Tibial artery (tissue), 4 donors: ENCODE measurements at places on chromosomes 6 and 20.

DNA sequence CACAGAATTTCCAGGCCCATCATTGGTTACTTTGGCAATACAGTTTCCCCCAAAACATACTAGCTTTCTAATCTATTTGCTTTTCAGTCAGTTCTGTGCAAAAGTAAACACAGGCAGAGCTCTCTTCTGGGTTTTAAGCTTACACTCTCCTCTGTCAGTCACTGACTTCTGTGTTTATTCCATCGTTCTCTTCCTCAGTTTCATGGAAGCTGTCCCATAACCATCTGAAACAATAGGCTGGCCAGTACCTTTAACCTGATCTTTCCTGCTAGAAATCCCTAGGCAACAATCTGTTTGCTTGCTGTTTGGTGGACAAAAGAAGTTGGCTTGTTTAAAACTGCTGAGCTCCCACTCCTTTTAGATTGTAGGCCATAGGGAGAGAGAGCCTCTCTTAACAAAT is 431.5 kb downstream of the HACE1 start:
- H3K4me3 ChIP-seq = no peak overlapping the region
- no peaks in the 10 kb centered on the region for H3K36me3 ChIP-seq
- H3K4me1 ChIP-seq = no peaks in the 10 kb centered on the region
- no peaks in the 10 kb centered on the region for H3K27me3 ChIP-seq
- no peak for DNase-seq

- H3K27me3 ChIP-seq = no peaks in the 10 kb centered on the region
- H3K4me1 ChIP-seq = no peaks in the 10 kb centered on the region
- no peaks in the 10 kb centered on the region for H3K36me3 ChIP-seq
- DNase-seq = no peak
- no peak overlapping the region for H3K4me3 ChIP-seq
Measured at GRCh38 chr20:3721912-3722311, 9.5 kb upstream of the SIGLEC1 start.

DNA sequence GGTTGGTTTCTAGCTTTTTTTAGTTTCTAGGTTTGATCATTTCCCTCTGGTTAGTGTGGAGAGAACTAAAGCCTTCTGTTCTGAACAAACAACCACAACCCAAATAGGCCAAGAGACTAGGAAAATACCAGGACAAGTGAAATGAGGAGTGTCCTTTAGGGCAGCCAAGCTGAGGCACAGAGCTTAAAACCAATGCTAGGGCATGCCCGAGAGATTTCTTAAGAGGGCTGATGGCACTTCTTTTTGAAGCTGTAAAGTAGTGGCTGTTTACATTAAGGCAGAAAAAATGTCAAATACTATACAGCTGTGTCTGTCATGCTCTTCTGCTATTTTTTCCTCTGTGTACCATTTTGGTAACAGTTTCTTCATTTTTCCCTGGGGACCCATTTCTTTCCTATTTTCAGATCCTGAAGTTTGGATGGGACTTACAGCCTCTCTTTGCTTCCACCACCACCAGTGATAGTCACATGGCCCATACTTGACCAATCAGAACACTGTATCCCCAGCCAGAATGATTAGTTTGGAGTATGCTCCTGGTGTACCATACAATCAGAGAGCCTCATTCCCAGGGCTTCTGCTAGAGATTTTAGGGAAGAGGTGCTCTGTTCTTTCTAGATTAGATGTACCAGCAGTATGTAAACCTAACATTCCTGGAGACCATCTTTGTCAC is 154.4 kb downstream of the BMP2 start:
- DNase-seq = no peak
- no peaks in the 10 kb centered on the region for H3K27me3 ChIP-seq
- H3K4me1 ChIP-seq = peaks cover 7% of the 10 kb centered on the region
- H3K27ac ChIP-seq = no peak overlapping the region

- peak overlapping the region; percentile 32 for H3K27ac ChIP-seq
- H3K27me3 ChIP-seq = no peaks in the 10 kb centered on the region
- H3K4me1 ChIP-seq = peaks cover 14% of the 10 kb centered on the region
- H3K4me3 ChIP-seq = no peak overlapping the region
- no peak for DNase-seq
Measured at GRCh38 chr20:35947907-35948306, 6.4 kb downstream of the SCAND1 start.

GRCh38 chr20:25398376-25399036 is 7.9 kb upstream of the ABHD12 start:
- no peak overlapping the region for H3K27ac ChIP-seq
- H3K36me3 ChIP-seq = no peaks in the 10 kb centered on the region
- no peaks in the 10 kb centered on the region for H3K4me1 ChIP-seq
- H3K4me3 ChIP-seq = no peak overlapping the region

GRCh38 chr6:137395316-137395715 is 98.9 kb downstream of the OLIG3 start:
- H3K4me1 ChIP-seq = no peaks in the 10 kb centered on the region
- no peak overlapping the region for H3K27ac ChIP-seq
- H3K4me3 ChIP-seq = no peak overlapping the region
- H3K36me3 ChIP-seq = no peaks in the 10 kb centered on the region
- H3K27me3 ChIP-seq = peaks cover 2% of the 10 kb centered on the region
